WERI-Rb-1 (cell line): ENCODE measurements at places on chromosomes 11 and 22.

GRCh38 chr22:25895678-25896077 lies 153.7 kb downstream of the MYO18B start:
- DNase-seq = no peak

DNA sequence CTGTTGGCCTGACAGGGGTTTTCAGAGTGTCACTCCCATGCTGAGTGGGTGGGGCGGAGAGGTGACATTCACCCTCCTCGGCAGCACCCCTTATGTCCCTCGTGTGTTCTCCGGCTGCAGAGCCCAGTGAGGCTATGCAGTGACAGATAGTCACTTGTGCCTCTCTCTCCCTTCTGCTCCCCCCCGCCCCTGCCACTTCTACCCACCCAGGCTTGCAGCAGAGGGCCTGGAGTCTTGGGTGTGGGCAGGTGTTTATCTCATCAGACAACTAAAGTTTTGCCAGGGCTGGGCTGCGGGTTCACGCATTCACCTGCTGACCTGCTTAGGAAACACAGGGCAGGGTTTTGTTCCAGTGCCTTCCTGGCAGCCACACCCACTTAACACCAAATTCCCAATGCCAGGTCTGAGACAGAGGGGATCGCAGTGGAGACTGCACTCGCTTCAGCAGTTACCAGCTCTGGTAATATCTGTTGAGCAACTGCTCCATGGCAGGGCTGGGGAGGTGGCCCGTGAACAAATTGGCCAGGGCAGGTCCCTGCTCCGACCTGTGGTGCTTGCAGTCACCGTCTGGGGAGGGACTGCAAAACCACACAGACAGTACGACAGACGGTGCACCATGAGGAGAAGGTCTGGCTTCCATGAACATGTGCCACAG lies 50.5 kb upstream of the ADA2 start:
- DNase-seq = no peak

DNA sequence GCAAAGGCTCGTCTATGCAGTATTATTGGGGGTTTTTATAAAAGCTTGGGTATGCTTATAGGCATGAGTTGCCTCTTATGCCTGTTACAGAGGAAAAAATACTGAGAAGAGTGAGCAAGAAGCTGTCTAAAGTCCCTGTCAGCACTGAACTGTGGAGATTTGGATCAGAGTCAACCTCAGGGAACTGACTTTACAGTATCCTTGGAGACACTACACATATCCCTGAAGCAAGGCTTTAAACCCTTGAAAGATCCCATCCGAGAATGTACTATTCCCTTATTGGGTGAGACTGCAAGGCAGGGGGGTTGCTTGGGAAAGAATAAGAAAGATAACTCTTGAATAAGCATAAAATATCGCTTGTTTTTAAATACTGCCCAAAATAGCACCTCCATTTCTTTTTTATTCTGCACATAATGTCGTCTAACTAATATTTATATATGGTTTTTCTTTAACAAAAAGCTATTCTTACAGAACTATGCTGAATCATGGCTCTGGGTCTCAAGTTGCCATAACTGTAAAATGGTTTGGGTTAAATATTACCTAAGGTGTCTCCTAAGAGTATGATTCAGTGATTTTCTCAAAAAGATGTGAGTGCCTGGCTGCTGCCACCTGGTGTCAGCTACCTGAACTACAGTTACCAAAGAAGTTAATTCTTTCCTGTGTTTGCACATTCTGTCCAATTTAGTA lies 1062.8 kb downstream of the DLG2 start:
- peak; percentile 41 for DNase-seq

- DNase-seq = no peak
Measured at GRCh38 chr11:1197431-1197885, 25.4 kb upstream of the MUC5B start.

DNA sequence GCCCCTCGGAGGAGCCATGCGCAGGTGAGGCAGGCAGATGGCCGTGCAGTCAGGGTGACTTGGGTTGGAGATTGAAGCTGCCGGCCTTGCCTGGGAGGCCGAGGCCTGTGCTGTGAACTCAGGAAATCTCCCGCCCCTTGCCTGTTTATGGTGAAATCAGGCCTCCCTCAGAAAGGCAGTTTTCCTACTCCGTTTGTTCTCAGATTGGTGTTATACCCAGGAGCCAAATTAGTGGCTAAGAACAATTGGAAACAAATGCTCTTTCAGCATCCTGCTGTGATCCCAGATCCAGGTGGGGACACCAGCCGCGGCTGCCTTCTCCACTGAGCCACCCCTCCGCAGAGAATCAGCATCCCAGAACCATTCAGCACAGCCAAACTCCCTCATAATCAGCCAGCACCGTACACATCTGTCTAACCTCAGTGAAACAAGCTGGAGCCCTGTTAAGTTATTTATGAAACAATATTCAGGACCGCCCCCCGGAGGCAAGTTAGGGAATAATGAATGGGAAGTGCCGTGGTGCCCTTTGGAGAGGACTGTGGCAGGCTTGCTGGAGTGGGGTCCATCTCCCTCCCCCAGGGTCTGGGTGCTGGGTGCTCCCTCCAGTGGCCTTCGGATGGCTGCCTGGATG lies 60.0 kb downstream of the PKNOX2 start:
- DNase-seq = peak; percentile 60

- DNase-seq = no peak
Measured at GRCh38 chr11:103110391-103110790, 1.2 kb downstream of the DYNC2H1 start.

- DNase-seq = no peak
Measured at GRCh38 chr11:47233051-47233450, 15.6 kb downstream of the ACP2 start.
